ENCODE measurements at places on chromosomes 5 and 9.

DNA sequence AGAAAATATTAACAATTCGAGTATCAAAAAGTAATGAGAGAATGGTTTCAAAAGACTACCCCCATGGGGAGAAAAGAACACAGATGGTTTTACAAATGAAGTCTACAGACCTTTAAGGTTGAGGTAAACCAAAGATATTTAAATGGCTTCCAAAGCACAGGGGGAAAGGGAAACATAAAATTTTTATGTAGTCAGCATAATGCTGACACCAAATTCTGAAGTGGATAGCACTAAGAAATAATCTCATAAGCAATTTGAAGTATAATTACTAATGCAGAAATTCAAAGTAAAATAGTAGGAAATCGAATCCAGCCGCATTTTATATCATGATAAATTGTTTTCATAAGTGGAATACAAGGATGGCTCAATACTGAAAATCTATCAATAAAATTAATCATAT is 30.3 kb upstream of the SPATA31C2 start:
- no peak for DNase-seq

- DNase-seq: no peak
These were observed 55.9 kb upstream of the C5orf58 start for GRCh38 chr5:170176916-170177315.

GRCh38 chr5:113692891-113693457 is 179.5 kb downstream of the YTHDC2 start:
- DNase-seq: no peak

DNA sequence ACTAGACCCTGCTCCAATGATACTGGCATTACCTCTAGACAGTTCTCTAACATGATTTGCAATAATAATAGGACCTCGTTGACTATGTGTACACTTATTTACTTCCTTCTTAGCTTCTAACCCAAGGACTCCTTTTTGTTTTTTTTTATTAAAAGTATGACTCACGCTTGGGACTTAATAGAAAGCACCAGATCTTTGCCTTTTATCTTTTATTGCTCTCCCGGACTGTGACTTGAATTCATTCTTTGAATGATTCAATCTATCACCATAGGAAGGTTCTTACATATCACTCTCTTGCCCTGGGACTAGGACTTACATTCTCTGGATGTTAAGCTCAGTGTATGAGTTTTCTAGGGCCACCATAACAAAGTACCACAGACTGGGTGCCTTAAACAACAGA is 9.0 kb downstream of the C9 start:
- no peak for DNase-seq

DNA sequence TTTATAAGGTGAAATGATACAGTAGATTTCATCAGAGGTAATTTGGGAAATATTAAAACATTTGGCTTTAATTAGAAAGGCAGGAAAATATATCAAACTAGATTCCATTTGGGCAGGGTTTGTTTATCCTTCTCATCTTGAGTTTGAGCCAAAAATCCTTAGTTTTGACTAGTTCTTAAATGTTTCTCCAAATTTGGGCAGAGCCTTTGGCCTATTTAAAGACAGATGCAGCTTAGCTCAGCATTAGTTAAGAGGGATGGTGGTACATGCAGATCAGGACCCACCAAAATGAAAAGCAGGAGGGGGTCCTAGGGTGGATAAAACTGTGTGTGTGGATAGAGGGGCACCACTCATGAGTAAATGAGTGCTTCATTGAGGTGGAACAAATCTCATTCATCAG is 20.3 kb upstream of the ARRDC3 start:
- DNase-seq: no peak

- DNase-seq: no peak
These were observed 62.4 kb downstream of the SECISBP2 start for GRCh38 chr9:89380437-89381307.

GRCh38 chr5:65391591-65391990 is 90.1 kb downstream of the ADAMTS6 start:
- DNase-seq: no peak

- DNase-seq: no peak
These were observed 276.0 kb upstream of the MPDZ start for GRCh38 chr9:13555516-13555915.

- no peak for DNase-seq
These were observed 49.6 kb downstream of the SERINC5 start for GRCh38 chr5:80206282-80206681.

DNA sequence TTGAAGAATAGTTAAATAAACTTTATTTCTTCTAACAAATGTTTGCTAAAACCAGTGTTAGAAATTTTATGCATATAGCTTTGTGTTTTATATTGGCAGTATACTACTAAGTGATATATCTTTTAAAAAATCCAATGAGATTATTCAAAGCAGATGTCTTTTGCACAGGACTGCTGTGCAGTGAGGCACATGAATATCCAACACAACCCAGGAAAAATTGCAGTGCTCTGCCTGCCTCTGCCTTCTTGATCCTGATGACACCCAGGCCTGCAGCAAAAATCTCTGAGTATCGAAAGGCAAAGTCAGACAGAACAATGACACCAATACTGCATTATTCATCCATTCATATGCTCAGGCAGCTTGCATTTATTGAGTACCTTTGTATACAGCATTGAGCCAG is 1076.5 kb upstream of the ARRDC3 start:
- no peak for DNase-seq

DNA sequence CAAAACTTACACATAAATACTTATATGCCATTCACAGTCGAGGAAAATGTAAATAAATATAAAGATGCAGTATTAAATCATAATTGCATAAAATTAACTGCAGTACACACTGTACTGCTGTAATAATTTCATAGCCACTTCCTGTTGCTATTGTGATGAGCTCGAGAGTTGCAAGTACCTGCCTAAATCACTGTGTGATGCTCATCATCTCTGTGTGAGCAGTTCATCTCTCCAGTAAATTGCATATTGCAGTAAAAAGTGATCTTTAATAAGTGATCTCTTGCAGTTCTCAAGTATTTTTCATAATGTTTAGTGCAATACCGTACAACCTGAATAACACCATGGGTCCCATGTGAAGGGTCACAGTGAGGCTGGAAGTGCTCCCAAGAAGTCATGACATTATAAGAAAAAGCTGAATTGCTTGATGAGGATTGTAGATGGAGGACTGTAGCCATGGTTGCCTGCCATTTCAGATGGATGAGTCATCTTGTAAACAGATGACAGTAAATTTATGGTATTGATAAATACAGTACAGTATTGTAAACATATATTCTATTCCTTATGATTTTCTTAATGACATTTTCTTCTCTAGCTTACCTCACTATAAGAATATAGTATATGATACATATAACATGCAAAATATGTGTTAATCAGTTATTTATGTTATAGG is 34.9 kb downstream of the SYK start:
- DNase-seq: no peak

DNA sequence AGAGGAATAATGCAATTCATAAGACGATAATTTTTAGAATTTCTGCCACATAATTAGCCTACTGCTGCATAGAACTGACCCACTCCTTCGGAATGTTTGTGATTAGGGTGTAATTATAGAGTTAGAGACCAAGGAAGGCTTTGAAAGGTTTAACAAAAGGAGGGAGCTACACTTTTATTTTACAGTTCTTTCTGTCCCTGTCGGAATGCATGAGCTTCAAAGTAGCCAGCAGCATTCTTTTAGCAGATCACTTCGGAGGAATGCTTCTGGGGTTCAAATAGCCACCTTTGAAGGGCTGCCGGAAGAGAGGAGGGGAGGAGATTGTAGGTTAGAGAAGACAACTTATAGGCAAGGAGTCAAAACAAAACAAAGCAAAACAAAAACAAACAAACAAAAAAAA is 168.1 kb downstream of the GRIA1 start:
- no peak for DNase-seq

Data from activated CD8-positive, alpha-beta memory T cell treated with anti-CD3 and anti-CD28 coated beads for 24 hours (primary cell).